Subcutaneous preadipocyte (primary cell): ENCODE measurements at places on chromosomes 7 and 10. TPM values are rescaled to one million over a fixed set of nuclear protein-coding genes. Genes with fewer than 3 reads are reported as not detected.

The UNC5B gene
- 9.9 and 13.9 TPM in 2 replicates for total RNA-seq

The GIMAP8 gene
- not detected in 2 replicates for total RNA-seq

The STEAP2 gene
- total RNA-seq: 17.3 and 23.5 TPM in 2 replicates

The ARL5B gene
- 7.7 and 11.3 TPM in 2 replicates for total RNA-seq

The GBX1 gene
- total RNA-seq: not detected in 2 replicates

The SUN3 gene
- not detected in 2 replicates for total RNA-seq

The PVRIG gene
- total RNA-seq: not detected in 2 replicates

The CYP51A1 gene
- 296 and 416 TPM in 2 replicates for total RNA-seq

The CDCA7L gene
- total RNA-seq: 27.2 and 50.8 TPM in 2 replicates

The HSPA12A gene
- total RNA-seq: 13.2 and 14.5 TPM in 2 replicates

The ARHGAP12 gene
- total RNA-seq: 44.8 and 65.5 TPM in 2 replicates

The H2BK1 gene
- total RNA-seq: not detected in 2 replicates

The SPDYE16 gene
- total RNA-seq: under 0.01 TPM in 1 of 2 replicates, not detected in the other

The INMT gene
- total RNA-seq: 4.5 and 7.0 TPM in 2 replicates

The BZW2 gene
- 96.3 and 120 TPM in 2 replicates for total RNA-seq

The ELN gene
- 0.98 and 1.5 TPM in 2 replicates for total RNA-seq

The ANXA8 gene
- total RNA-seq: under 0.01 and 0.20 TPM in 2 replicates

The LRIT1 gene
- not detected in 2 replicates for total RNA-seq

The PLEKHS1 gene
- not detected in 2 replicates for total RNA-seq

The SPDYE8 gene
- not detected in 2 replicates for total RNA-seq

The LIPM gene
- total RNA-seq: not detected in 2 replicates

The PDZD7 gene
- total RNA-seq: 0.37 and 0.98 TPM in 2 replicates
